ENCODE measurements at places on chromosomes 3 and 15.
A peak's percentile ranks its signal among the peaks of the same experiment; 100 is the strongest.

GRCh38 chr3:43764471-43764870 lies 73.7 kb downstream of the ABHD5 start:
- no peak for DNase-seq

DNA sequence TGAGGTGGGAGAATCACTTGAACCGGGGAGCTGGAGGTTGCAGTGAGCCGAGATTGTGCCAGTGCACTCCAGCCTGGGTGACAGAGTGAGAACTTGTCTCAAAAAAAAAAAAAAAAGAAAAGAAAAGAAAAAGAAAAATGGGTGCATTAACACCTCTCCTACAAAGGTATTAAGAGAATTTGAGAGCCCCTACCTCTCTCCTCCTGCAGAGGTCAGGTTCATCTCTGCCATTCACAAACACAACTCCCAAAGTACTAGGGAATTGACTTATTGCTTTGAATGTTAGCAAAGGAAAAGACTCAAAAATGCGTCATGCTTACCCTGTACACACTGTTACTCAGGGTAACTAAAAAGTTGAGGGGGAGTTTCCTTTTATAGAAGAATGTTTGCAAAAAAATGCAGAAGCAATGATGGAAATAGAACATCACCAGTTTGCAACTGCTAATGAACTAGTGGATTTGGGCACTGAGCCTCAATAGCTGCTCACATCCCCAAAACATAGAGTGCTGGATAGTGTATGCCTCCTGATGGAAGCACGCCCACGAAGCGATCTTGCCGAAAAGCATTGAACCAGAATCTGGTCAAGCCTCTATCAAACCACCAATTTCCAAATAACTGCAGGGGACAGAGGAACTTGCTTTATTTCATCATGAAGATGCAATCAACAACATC lies 15.5 kb upstream of the LYZL4 start:
- no peak for DNase-seq

DNA sequence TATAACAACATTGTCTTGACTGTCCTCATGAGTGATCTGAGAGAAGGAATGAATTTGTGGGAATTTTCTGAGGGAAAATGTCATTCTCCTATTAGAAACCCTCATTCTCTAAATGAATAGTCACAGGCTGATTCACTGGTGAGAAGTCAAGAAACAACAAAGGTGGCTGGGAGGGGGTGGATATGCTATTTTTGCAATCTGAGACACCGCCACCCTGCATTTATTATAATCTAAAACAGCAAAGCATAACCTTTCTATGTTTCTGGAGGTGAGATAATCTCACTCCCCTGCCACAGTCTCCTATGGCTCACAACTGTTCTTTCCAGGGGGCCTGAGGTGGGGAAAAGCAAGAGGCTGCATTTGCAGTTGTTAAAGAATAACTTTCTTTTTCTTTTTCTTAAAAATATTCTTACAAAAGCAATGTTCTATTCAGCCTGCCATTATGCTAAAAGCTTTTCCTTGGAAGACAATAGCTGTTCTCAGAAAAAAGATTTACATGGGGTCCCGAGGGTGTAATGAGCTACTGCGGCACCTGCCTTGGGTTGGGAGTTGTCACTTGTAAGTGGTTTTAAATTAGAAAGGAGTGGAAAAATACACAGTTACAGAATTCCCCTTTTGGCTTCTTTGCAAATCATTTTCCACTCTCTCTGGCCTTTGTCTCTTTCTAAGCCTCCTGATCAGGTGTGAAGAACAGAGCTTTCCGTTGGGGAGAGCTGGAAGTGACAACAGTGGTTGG lies 220.9 kb downstream of the AGBL1 start:
- no peak for DNase-seq

DNA sequence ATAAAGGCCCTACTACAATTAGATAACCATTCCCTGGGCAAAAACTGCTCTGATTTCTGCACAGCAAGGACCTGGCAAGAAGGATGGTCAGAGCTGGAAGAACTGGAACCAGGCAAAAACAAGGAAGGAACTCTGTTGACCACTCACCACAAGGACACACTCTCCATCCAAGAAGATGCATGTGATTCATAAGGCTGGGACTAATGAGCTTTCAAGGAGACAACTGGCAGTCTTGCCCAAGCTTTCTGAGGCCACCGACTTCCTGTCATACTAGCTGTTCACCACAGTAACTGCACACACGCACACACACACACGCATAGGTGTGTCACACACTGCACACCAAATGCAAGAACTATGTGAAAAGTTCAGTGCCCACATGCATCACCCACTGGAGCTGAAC lies 256.6 kb downstream of the OCA2 start:
- DNase-seq = no peak

DNA sequence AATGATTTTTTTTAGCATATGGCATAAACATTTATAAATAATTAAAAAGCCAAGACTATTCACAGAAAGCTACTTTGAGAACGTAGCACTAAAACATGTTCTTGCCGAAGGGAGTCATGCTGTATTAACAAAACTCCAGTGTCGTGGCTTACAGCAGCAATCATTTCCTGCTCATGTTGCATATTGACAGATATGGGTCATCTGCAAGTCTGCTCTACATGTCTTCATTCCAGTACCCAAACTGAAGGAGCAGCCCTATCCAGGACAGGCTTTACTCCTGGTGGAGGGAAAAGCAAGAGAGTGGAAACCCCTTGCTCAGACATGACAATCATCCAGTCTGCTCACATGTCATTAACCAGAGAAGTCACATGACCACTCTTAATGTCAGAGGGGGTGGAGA lies 87.6 kb downstream of the NEK11 start:
- DNase-seq = no peak

DNA sequence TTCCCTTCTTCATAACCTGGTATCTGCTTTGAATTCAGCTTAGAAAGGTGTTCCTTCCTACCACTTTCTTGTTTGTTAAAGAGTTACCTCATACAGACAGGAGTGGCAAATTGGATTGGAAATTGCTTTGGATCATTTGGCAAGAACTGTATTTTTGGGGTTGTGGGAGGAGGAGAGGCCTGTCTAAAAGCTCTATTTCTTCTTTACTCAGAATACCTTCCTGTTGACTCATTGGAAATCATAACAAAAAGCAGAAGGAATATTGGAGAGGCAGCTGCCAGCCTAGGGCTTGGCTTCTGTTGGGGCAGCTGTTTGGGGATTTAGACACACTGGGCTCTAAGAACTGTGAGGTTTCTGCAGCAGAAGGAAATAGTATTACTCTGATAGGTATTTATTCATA lies 14.2 kb downstream of the IQGAP1 start:
- peak; percentile 75 for DNase-seq

DNA sequence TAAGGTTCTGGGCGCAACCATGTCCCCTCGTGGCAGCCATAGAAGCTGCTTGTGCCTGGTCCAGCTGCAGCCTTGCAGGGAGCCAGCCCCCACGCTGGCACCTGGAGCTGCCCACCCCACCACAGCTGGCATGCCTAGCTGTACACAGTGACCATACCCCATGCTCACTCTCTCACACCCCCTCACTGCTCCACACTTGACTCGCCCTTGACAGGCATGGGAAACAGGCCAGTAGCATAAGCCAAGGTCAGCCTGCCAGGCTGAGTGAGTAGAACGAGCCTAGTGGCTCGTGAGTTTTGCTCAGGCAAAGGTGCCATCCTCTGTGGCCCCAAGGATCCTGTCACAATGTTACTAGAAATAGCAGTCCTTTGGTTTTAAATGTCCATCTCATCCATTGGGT lies 52.7 kb upstream of the CADM2 start:
- DNase-seq = no peak

DNA sequence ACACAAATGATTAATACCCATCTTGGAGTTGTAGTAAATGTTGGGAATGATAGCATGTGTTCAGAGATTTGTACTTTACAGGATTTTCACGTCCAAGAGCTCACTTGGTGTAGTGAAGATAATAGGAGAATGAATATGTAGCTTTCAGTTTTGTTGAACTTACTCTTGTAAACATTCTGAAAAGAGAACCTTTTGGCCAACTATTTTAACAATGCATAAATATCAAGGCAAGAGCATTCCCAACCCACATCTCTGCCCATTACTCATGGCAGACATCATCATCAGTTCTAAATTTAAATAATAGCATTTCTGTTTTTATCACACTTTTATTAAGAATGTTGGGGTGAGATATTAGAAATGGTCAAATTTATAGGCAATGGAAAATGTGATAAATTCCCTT lies 465.2 kb upstream of the TPRG1 start:
- no peak for DNase-seq

GRCh38 chr3:55077726-55078125 lies 149.9 kb upstream of the LRTM1 start:
- DNase-seq = no peak

DNA sequence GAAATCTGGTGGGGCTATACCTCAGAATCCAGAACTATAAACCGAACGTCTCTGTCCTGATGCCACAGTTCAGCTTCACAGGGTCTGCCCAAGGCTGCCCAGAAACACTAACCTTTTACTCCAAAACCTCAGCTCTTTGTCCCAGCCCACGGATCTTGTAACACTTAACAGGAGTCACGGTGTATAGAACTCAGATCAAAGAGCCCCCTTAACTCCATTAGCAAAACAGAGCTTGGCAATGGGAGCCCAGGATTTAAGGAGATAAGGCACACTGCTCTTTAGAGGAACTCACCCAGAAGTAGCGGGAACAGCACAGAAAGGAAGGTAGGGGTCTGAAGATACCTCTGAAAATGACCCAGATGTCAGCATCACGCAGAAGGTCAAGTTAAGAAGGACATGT lies 68.8 kb upstream of the SOX14 start:
- DNase-seq = no peak

Measured in Panc1 (cell line).